Vagina (tissue), 2 donors: ENCODE measurements at places on chromosomes 16 and 17.

DNA sequence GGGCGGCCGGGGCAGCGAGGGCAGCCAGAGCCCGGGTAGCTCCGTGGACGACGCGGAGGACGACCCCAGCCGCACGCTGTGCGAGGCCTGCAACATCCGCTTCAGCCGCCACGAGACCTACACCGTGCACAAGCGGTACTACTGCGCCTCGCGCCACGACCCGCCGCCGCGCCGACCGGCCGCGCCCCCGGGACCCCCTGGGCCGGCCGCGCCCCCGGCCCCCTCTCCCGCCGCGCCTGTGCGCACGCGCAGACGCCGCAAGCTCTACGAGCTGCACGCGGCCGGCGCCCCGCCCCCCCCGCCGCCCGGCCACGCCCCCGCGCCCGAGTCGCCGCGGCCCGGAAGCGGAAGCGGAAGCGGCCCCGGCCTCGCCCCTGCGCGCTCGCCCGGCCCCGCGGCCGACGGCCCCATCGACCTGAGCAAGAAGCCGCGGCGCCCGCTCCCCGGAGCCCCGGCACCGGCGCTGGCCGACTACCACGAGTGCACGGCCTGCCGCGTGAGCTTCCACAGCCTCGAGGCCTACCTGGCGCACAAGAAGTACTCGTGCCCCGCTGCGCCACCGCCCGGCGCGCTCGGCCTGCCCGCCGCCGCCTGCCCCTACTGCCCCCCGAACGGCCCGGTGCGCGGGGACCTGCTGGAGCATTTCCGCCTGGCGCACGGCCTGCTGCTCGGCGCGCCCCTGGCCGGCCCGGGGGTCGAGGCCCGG, 36.1 kb upstream of the ZC3H18 start:
- H3K4me3 ChIP-seq, result peak overlapping the region; percentile 58
- no peak for DNase-seq
- H3K36me3 ChIP-seq, result peaks cover 5% of the 10 kb centered on the region
- H3K27me3 ChIP-seq, result no peaks in the 10 kb centered on the region
- peaks cover 26% of the 10 kb centered on the region for H3K4me1 ChIP-seq

DNA sequence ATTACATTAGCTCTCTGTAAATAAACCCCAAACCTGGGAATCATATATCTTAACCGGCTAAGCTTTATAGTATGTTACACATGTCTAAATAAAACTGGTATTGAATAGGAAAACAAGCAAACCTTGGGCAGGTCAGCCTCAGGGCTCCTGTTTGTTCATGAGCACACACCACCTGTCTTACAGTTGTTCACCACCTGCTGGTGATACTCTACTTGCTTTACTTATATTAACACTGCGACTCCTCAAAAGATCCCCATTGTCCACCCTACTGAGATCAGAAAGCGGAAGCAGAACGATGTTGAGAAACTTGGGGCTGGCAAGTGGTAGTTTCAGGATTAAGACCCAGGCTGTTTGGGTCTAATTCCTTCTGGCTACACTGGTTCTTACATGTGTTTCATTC, 16.4 kb downstream of the CDH13 start:
- H3K4me1 ChIP-seq, result peaks cover 4% of the 10 kb centered on the region
- H3K4me3 ChIP-seq, result no peak overlapping the region
- DNase-seq, result no peak
- H3K27ac ChIP-seq, result no peak overlapping the region

DNA sequence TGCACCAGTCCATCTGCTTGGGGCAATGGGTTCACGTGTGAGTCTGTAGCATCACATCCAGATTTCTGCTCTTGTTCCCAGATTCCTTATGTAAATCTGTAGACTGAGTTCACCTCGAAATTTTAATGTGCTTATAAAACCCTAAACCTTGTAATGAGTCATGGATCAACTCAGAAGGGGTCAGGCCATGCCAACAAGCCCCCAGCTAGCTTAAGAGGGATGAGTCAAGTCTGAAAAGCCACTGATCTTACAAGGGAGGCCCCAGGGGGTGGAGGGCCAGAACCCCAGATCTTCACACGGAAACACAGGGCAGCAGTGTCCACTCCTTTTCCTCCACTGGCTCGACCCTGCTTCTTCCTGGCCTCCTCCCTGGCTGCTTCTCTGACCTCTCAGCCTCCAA, 399.1 kb upstream of the CDH5 start:
- no peaks in the 10 kb centered on the region for H3K27me3 ChIP-seq
- H3K4me1 ChIP-seq, result no peaks in the 10 kb centered on the region
- no peak overlapping the region for H3K4me3 ChIP-seq
- no peak overlapping the region for H3K27ac ChIP-seq
- H3K36me3 ChIP-seq, result no peaks in the 10 kb centered on the region

- H3K27ac ChIP-seq, result peak overlapping the region; percentile 93
- H3K4me3 ChIP-seq, result peak overlapping the region; percentile 91
- H3K27me3 ChIP-seq, result no peaks in the 10 kb centered on the region
- no peak for DNase-seq
Measured at GRCh38 chr17:28718333-28719020, 809 bp upstream of the RAB34 start.

- H3K4me1 ChIP-seq, result no peaks in the 10 kb centered on the region
- no peak overlapping the region for H3K4me3 ChIP-seq
- no peaks in the 10 kb centered on the region for H3K36me3 ChIP-seq
Measured at GRCh38 chr17:2909175-2909845, 113.1 kb downstream of the RAP1GAP2 start.
